ENCODE measurements at places on chromosomes 16 and 17. TPM values are rescaled to one million over a fixed set of nuclear protein-coding genes. Genes with fewer than 3 reads are reported as not detected.

GRCh38 chr17:616407-616806 is 98.2 kb downstream of the VPS53 start:
- no peak overlapping the region for H3K4me3 ChIP-seq
- H3K27me3 ChIP-seq, result no peaks in the 10 kb centered on the region
- H3K4me1 ChIP-seq, result no peaks in the 10 kb centered on the region

DNA sequence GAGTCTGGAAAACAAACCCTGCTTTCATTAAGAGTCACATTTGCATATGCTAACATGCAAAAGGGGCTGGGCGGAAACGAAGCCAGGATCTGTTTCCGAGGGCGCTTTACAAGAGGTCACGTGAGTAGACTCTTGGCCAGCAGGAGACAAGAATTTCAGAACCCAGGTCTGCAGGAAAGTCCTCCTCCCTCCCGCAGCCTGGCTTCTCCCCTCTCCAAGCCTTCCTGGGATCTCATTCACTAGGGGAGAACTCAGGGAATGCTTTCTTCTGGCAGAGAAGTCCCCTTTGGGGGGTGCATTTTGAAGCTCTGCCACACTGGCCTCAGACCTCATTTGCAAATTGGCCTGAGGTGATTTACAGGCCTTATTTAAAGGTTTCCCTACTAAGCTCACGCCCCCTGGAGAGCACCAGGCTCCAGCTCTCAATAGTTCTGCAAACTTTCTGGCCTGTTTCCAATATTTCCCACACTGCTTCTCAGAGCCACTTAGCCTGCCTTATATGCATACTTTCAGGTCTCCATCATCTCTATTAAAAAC is 57.2 kb upstream of the CACNG5 start:
- no peak overlapping the region for H3K4me3 ChIP-seq
- H3K27me3 ChIP-seq, result no peaks in the 10 kb centered on the region
- no peak overlapping the region for H3K27ac ChIP-seq
- DNase-seq, result no peak

GRCh38 chr17:71080937-71081336 is 911.6 kb downstream of the KCNJ2 start:
- no peaks in the 10 kb centered on the region for H3K27me3 ChIP-seq
- no peak overlapping the region for H3K4me3 ChIP-seq
- DNase-seq, result no peak
- H3K27ac ChIP-seq, result no peak overlapping the region

GRCh38 chr17:75153780-75154194 is 525 bp downstream of the JPT1 start:
- H3K4me3 ChIP-seq, result peak overlapping the region; percentile 86
- H3K36me3 ChIP-seq, result no peaks in the 10 kb centered on the region
- peaks cover 9% of the 10 kb centered on the region for H3K4me1 ChIP-seq
- H3K27ac ChIP-seq, result peak overlapping the region; percentile 73

GRCh38 chr16:82384017-82384416 is 214.0 kb upstream of the MPHOSPH6 start:
- H3K4me3 ChIP-seq, result no peak overlapping the region
- H3K27me3 ChIP-seq, result no peaks in the 10 kb centered on the region
- no peak for DNase-seq
- H3K27ac ChIP-seq, result no peak overlapping the region

The NME1 gene
- 168 TPM for total RNA-seq

The NLGN2 gene
- total RNA-seq, result 2.5 TPM

The SMIM5 gene
- 5.1 TPM for total RNA-seq

The CHST6 gene
- 5.6 TPM for total RNA-seq

The DOC2B gene
- total RNA-seq, result 4.4 TPM

Measured in colonic mucosa (tissue), 4 donors.